ENCODE measurements at places on chromosomes 6 and 20.

DNA sequence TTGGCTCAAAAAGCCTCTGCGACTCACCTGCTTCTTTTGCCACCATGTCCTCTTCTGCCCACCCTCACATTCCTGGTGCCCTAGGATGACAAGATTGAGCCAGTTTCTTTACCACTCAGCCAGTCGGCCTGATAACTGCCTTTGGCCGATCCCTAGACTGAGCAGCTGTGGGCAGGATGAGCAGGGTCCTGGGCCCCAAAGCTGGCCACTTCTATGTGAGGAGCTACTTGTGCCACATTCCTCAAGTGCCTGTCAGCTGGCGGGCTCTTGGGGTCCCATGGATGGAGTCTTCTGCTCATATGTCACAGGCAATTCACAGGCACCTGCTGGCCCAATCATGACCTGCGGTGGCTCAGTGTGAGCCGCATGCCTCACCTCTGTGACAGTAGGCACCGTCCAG lies 16.5 kb downstream of the DYNLRB1 start:
- DNase-seq: no peak

DNA sequence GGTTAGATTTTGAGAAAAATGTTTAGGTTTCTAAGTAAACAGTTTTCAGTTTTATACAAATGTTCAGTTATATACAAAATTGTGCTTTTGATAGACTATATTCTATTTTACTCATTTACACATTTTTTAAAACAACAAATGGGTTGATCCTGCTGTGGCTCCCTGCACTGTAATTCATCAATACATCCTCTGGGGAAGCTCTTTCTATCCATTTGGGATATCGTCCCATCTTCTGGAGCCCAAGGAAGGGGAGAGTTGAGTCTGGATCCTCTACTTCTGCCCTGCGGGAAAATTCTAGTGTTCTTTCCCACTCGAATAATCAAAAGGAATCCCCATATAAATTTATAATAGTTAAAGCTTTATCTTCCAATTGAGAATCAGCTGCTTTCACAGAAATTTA lies 75.0 kb downstream of the SYCP2L start:
- no peak for DNase-seq

GRCh38 chr6:155623450-155624178 lies 168.0 kb upstream of the NOX3 start:
- DNase-seq: no peak

GRCh38 chr6:146361128-146361924 lies 182.3 kb upstream of the RAB32 start:
- no peak for DNase-seq

DNA sequence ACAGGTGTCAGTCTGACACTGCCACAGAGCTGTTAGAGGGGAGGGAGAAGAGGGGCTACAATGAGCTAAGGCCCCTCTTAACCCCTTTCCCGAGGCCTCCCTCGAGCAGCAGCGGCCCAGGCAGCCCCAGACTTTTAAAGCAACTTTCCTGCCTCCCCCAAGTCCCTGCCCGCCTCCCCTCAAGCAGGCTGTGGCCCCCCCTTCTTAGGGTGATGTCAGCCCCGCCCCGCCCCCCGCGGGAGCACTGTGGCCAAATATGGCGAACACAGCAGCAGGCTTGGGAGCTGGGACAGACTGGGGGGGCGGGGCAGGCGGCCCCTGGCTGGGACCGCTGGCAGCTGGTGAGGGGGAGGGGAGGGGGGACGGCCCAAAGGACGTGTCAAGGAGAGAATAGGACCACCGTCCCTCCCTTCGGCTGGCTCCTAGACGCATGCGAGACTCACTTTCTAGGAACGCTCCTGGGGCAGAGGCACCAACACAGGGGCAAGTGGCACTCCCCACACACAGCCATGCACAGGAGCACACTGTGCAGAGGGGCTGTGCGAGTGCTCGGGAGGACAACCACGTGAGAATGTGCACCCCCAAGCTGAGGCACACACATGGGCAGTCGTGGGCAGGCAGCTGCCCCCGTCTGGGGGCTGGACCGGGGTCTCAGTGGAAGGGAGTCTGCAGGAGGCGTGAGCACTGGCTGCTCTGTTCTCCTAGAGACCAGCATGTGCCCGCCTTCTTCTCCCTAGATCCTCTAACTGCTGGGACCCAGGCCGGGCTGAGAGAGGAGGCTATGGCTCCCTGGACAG lies 6.7 kb downstream of the TEAD3 start:
- peak; percentile 40 for DNase-seq

DNA sequence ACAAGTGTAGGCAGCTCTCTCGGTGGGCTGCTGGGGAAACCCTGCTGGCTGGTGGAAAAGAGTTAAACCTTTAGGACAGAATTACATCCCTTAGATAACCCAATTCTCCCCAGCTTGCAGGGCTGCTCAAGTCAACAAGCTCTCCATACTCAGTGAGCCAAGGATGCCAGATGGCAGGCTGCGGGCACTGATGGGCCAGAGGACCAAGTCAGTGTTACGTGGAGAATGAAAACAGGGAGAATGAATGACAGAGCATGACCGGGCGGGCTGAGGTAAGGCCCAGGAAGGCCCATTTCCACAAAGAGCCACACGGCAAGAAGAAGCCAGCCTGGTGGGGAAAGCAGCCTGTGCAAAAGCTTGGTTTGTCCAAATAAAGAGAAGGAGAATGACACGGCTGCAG lies 58.7 kb upstream of the CD93 start:
- peak; percentile 60 for DNase-seq

GRCh38 chr6:47321577-47321976 lies 11.9 kb upstream of the TNFRSF21 start:
- no peak for DNase-seq

DNA sequence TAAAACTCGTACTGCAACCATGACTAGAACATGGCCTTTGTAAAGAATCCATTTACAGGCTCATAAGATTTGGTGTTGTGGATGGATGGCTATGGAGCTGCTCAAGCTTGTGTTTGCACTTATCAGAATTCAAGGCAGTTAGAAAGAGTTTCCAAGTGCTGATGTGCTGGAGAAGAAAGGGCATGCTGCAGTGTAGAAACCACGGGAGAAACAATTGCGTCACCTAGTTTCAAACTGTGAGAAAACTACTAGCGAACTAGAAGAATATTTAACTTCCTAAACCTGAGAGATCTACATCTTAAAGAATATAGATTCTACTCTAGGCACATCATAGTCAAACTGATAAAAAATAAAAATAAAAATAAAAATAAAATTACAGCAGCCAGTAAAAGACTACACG lies 116.2 kb downstream of the SGK1 start:
- no peak for DNase-seq

GRCh38 chr20:21126581-21126870 lies 644 bp downstream of the KIZ start:
- DNase-seq: no peak

- DNase-seq: no peak
Observed at GRCh38 chr6:141264101-141264500, 868.6 kb upstream of the GJE1 start.

- no peak for DNase-seq
Observed at GRCh38 chr6:56691814-56692213, 49.1 kb upstream of the DST start.

- no peak for DNase-seq
Observed at GRCh38 chr20:8457978-8458377, 325.9 kb downstream of the PLCB1 start.

GRCh38 chr20:20139403-20139802 lies 87.1 kb downstream of the CFAP61 start:
- DNase-seq: no peak

GRCh38 chr6:7051780-7052442 lies 55.9 kb upstream of the RREB1 start:
- DNase-seq: no peak
